Natural killer cell (primary cell): ENCODE measurements at places on chromosomes 2 and 18.

- DNase-seq: no peak
These were observed 39.4 kb downstream of the PXDN start for GRCh38 chr2:1704631-1705556.

DNA sequence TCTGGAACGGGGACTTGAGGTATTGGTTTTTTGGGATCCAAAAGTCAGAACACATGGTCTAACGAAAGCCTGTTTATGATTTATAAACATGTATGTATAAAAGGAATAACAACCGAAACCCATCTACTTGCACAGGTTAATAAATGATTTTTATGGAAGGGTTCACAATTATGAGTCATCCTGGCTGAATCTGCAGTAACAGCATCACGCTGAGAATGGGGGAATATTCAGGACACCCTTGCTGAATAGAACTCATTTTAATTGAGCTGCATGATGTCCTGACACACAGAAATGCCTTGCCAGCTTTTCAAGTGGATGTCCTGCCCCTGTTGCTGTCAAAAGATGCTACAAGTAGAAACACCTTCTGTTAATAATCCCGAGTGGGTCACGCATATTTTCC lies 54.7 kb upstream of the TGFA start:
- no peak for DNase-seq

DNA sequence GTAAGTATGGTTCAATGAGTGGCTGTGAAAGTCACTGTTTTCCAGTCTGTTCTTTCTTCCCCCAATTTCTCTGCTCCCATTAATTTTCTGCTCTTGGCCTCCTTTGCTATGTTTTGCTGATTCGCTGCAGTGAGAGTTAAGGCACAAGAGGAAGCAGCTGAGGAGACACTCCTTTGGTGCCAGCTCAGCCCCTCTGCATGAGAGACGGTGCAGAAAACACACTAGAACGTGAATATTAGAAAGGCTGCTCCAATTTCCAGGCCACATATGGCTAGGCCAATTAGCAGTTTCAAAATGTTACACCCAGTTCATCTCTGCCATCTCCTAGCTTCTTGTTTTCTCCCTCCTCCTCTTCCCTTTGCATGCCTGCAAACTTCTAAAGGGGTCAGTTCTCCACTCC lies 38.9 kb downstream of the AKAIN1 start:
- DNase-seq: peak; percentile 7

GRCh38 chr2:217404236-217404760 lies 544.4 kb upstream of the TNP1 start:
- no peak for DNase-seq

GRCh38 chr2:186032102-186032738 lies 293.6 kb downstream of the FSIP2 start:
- DNase-seq: no peak

- DNase-seq: peak; percentile 90
These were observed 13.6 kb upstream of the CXCR4 start for GRCh38 chr2:136131484-136131960.

DNA sequence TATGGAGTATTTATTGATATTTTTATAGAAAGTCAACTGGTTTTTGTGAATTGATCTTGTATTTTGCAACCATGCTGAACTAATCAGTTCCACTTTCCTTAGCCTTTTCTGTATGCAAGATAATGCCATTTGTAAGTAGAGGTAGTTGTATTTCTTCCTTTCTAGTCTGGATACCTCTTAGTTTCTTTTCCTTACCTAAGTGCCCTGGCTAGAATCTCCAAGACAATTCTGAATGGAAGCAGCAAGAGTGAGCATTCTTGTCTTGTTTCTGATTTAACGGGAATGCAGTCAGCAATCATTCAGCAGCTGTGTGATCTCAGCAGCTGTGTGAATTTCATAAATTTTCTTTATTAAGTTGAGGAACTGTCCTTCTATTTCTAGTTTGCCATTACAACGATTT lies 73.4 kb downstream of the NRXN1 start:
- no peak for DNase-seq

- DNase-seq: no peak
These were observed 72.4 kb upstream of the IL1R1 start for GRCh38 chr2:102070058-102070642.

DNA sequence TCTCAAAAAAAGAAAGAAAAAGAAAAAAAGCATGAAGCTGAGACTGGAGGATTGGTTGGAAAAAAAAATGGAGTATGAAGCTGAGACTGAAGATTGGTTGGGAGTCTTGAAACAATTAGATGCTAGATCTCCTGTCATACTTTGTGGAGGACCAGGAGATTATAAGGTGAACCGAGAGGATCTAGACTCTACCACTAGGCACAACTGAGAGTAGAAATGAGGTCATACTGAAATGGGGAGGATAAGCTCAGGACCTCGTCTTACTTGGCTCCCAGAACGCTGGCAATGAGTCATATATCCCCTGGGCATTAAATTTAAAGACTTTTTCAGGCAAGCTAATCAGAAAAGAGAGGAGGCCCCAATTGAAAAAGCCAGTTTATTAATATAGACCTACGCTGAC lies 3.3 kb upstream of the ORC2 start:
- DNase-seq: no peak

DNA sequence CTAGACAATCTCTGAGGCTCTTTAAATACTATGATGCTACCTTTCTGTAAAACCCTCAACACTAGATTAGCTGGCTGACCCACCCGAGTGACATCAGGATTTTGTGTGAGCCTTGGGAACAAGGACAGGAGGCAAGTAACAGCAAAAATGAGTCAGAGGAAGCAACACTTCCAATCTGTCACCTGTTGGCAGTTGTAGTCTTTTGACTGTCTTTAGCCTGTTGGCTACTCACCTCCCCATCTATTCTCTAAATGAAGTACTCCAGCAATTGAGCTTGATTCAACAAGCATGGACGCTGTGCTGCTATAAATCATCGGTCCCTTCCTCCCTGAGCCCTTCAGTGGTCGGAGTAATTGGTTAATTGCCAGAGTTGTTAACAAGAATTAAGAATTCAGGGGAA lies 898.7 kb downstream of the BCL11A start:
- no peak for DNase-seq

DNA sequence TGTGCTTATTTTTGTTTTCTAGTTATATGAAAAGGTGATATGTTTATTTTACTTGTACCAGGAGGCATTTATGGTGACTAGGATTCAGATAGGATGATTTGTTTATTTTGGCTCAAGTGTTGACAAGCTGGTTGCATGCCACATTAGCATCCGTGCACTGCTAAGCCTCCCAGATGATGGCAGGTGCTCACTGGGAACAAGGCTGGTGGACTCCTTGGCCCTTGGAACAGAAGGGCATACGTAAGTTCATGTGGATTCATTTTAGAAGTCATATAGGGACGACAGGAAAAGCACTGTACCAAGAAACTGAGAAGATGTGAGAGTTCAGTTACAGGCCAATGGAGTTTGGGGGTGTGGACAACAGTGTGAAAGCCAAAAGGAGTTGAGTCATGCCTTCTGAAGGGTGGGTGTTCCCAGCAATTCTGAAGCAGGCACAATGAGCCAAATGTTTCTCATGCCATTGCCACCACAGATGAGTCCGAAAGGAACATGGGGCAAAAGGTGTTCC lies 166.2 kb downstream of the PHLPP1 start:
- no peak for DNase-seq
